ENCODE measurements at places on chromosomes 3 and 15.

DNA sequence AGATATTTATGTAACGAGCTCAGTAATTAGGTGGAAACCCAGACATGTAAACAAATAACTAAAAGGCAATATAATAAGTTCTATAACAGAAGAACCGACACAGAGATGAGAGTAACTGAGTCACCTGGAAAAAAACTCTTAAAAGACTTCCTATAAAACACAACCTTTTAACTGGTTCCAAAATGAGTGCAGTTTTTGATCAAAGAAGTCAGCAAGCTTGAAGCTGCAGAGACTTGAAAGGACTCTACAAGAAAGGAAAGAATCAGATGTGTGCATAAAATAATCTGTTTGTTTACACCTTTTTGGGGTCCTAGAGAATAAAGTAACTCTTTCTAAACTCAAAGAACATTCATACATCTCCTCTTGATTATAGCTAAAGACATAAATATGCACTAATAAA is 560.4 kb upstream of the CCDC54 start:
- no peak for DNase-seq

DNA sequence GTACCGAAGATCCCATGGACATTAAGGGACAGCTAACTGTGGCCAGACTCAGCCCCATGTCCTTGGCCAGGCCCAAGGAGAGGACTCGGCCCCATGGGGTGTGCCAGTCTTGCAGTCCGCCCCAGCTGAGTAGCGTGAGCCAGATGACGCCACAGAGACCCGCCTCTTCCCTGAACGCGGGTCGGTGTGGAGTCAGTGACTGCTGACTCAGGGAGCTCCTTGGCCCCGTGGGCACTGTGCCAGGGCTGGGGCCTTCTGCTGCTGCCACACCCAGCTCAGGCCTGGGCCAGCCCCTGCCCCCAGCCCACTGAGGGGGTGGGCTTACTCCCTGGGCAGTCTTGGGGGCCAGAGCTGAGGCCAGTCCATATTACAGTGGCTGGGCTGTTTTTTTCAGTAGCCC is 52.8 kb downstream of the PLXNA1 start:
- DNase-seq = no peak

DNA sequence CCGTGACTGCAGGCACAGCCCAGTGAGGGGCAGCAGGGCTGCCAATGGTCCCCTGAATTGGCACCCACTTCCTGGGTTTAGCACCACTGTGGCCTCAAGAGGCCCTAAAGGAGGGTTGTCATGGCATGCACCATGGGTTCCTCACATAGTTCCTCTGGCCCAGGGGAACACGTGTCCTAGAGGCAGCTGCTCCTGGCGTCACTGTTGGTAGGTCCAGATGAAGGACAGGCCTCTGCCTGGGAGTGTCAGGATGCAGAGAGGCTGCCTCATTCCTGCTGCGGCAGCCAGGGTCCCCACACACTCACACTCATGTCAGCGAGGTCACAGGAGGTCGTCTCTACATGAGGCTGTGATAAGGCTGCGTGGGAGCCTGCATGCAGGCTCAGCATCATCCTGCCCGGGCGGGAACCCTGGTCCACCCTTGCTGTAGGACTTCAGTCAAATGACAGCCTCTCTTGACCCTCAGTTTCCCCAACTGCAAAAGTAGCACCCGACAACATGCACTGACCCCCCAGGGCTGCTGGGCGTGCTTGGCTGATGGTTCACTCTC is 26.1 kb upstream of the SFMBT1 start:
- DNase-seq = no peak

- no peak for DNase-seq
These were observed 10.3 kb downstream of the ATG7 start for GRCh38 chr3:11282250-11283138.

GRCh38 chr3:70097084-70097483 is 97.6 kb downstream of the SAMMSON start:
- no peak for DNase-seq

GRCh38 chr3:11736136-11736833 is 92.6 kb upstream of the VGLL4 start:
- no peak for DNase-seq

- DNase-seq = no peak
These were observed 196.3 kb downstream of the OCA2 start for GRCh38 chr15:27902680-27903385.

DNA sequence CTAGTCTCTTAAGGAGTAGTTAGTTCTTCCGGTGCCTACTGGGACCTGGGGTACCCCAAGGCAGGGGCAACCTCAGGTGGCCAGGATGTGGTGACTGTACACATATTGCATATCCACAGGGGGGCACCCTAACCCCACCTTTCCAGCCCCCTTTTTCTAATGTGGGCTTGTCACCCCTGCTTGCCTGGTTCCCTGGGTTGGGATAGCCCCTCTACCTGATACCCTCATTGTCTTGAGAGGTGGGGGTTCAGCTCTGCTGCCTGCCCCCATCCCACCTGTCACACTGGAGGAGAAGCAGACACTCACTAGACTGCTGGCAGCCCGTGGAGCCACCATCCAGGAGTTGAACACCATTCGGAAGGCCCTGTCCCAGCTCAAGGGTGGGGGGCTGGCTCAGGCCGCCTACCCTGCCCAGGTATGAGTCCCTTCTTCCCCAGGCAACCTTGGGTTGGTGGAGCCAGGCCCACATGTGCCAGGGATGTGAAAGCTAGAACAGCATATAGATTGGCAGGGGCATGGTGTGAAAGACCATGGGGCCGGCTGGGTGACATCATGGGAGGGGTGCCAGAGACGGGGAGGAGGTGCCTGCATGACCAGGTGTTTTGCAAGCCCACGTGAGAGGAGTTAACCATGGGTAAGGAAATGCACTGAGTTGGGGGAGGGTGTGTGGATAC is 4.0 kb downstream of the GLYCTK start:
- DNase-seq = no peak

DNA sequence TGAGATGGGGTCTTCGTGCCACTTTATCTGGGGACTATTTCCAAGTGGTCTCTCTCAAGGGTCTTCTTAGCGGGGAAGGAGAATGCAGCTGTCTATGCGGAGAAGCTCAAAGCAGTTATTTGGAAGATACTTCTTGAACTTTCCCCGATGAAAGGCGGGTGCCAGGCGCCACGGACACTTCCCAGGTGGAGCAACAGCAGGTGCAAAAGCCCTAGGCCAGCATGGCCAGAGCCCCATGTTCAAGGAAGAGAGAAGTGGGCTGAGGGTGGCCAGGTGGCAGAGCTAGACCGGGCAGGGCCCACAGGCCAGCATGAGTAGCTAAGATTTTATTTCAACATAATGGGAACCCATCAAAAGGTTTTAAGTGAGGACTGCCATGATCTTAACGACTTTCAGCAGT is 232.8 kb downstream of the PDZRN3 start:
- no peak for DNase-seq

DNA sequence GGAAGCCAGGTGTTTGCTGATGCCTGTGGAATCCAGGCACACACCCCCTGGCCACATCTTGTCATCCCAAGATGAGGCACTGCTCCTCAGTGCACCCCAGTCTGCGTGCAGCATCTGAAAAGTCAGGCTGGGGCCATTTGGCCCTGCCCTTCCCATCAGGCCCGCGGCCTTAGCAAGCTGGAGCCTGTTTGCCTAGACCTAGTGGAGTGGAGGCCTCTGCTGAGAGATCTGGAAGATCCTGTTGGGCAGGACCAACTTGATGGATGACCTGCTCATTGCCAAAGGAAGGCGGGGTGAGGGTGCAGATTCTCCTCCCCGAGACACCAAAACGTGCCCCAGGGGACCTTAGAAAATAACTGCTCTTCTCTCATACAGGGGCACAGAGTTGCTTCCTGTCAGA is 220.2 kb downstream of the SHQ1 start:
- no peak for DNase-seq

DNA sequence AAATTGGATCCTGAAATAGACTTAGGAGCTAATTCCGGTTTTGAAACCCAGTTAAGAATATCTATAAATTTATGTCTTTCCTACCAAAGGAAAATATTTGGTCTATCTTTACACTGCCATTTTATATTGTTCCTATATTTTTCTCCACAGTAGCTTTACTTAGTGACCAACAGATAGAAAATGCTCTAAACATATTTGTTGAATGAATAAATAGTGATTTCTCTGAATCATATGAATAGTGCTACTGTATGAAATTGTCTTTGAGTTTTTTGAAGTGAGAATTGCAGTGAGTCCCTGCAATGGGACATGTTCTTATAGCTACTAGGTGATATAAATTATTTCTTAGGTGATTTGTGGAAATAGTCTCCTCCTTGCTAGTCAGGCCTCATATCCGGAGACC is 18.5 kb upstream of the EID1 start:
- no peak for DNase-seq

DNA sequence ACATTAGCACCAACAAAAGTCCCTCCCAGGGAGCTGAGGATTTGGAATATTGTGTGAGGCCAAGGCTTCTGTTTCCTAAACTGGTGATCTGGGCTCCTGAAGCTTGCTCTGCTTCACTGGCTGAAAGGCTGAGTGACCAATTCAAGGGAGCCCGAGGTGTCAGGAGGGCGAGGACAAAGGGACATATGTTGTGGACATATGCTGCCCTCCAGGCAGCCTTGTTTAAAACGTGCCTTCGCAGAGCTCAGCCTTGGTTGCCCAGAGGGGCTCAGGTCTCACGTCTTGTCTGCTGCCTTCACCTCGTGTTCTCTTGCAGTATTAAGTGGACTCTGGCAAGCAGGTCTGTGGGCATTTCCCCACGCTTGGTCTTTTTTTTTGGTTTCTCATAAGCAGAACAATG is 7.0 kb downstream of the SLCO3A1 start:
- no peak for DNase-seq

GRCh38 chr3:14616606-14617507 is 34.7 kb upstream of the CCDC174 start:
- DNase-seq = no peak

DNA sequence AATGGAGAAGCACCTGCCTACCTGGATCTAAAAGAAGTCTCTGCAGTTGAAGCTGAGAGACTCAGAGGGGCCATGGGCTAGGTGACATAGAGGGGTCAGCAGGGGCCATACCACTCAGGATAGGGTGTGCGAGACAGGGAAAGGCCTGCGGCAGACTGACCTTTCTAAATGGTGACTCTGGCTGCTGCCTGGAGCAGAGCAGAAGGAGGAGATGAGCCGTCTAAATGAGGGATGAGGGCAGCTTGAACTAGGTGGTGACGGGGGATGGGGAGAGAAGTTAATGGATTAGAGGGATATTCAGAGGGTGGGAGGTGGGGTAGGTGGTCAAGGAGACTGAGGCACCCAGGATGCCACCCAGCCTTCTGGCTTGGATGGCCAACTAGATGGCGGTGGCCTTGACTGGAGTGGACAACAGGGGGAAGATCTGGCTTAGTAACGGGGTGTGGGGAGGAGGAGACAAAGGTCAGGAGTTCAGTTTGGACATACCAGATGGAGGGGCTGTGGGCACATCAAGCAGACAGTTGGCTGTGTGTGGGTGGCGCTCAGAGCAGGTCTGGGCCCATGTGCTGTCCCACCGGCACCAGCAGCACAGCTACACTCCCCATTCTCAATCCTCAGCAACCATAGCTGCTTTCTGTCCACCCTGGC is 3.2 kb upstream of the ITIH1 start:
- DNase-seq = no peak

DNA sequence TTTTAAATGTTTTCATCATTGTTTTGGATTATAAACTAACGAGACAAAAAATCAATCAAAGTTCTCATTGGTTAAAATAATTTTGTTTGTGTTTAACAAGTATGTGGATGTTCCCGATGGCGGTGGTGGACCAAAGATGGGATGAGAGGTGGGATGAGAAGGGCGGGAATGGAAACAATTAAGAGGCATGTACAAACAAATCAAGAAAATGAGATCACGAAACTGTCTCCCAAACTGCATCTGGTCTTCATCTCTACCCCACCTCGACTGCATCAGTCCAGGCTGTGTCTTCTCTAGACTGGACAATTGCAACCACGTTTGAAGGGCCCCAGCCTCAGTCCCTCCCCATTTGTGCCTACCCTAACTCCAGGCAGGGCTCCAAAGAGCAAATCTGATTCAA is 56.1 kb downstream of the SLC12A8 start:
- DNase-seq = no peak

DNA sequence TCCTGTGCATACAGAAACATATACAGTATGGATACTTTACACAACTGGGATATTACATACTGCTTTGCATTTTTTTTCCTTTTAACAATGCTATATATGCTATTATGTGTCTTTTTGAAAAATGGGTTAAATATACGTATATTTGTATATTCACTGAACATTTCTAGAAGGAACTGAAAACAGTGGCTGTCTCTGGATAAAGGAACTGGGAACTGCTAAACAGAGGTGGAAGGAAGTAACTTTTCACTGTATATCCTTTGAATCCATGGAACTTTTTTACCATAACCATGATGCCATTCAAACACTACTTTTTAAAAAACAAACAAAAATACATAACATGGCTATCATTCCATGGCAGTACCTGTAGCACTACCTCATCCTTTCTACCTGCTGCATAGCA is 1.8 kb downstream of the MTFMT start:
- no peak for DNase-seq

DNA sequence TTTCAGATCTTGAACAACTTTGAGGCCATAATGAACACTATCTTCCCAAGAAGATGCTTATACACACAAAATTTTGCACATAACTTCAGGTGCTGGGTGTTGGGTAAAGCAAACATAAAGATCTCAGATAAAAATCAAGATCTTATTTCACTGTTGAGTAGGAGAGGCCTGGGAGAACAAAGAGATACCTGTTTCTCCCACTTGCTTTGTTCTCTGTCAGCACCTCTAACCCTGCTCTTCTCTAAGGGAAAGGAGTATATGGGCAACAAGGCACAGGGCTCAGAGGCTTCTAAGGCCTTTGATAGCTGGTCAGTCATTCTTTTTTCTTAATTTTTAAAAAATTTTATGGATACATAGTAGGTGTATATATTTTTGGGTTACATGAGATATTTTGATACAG is 3.6 kb upstream of the GK5 start:
- no peak for DNase-seq

DNA sequence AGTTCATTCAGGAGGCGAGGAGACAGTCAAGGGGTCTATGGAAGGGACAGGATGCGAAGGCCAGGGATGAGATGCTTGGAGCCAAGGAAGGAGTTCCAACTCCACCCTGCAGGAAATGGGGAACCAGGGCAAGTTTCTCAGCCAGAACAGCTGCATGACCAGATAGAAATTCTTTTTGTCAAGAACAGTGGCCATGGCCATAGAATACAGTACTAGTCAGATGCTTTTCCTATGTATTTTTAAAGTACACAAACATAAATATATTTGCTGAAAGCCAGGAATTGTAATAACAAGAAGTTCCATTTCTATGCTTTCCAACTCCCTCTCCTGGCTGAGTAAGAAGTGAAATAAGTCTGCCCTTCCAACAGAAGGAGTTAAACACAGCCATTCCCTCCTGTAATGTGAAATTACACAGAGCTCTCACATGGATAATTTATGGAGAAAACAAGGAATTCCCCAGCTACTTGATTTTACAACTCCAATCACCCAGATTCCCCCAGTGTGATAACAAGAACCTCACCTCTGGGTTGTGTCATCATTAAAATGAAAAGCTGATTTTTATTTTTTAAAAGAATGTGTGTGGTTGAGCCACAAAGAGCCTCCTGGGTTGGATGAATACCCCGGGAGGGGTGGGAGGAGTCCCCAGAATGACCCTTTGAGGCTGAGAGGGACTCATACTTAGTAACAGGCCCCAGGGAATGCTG is 124.6 kb upstream of the ARHGEF3 start:
- DNase-seq = no peak

- no peak for DNase-seq
These were observed 46.2 kb downstream of the TBL1XR1 start for GRCh38 chr3:177150970-177151627.

- no peak for DNase-seq
These were observed 162.9 kb downstream of the ITPR1 start for GRCh38 chr3:4656059-4656458.

Measured in stimulated activated CD4-positive, alpha-beta T cell treated with anti-CD3 and anti-CD28 coated beads, TNF-alpha, amount 100 ng/mL, for 4 hours (primary cell).